ENCODE measurements at places on chromosomes 3 and 15. TPM values are rescaled to one million over a fixed set of nuclear protein-coding genes. Genes with fewer than 3 reads are reported as not detected.

Gene ISLR2
- 21.1 TPM for total RNA-seq

Gene EFL1
- total RNA-seq: 17.2 TPM

Gene CIB1
- 8.0 TPM for total RNA-seq

Gene SLC24A5
- total RNA-seq: not detected

Gene SLITRK3
- total RNA-seq: not detected

Gene CAMK2N2
- 14.8 TPM for total RNA-seq

Gene SNTN
- total RNA-seq: not detected

Gene TM6SF1
- not detected for total RNA-seq

Gene INKA1
- 4.2 TPM for total RNA-seq

Gene RFC4
- total RNA-seq: 36.3 TPM

Gene CASR
- total RNA-seq: not detected

Gene NANOGP8
- total RNA-seq: 0.86 TPM

Gene CPEB1
- 15.2 TPM for total RNA-seq

Gene TFDP2
- total RNA-seq: 91.8 TPM

Gene SHC4
- 4.4 TPM for total RNA-seq

Gene SLC12A1
- not detected for total RNA-seq

Gene TICRR
- 2.7 TPM for total RNA-seq

Gene GABRB3
- total RNA-seq: 287 TPM

Gene CHRNA7
- 19.1 TPM for total RNA-seq

Gene KY
- not detected for total RNA-seq

Gene PPM1L
- total RNA-seq: 81.4 TPM

Gene PARP15
- total RNA-seq: 0.29 TPM

Gene WDR93
- not detected for total RNA-seq

Gene CPNE9
- total RNA-seq: 54.6 TPM

Gene BCHE
- 4.0 TPM for total RNA-seq

Gene FOXB1
- not detected for total RNA-seq

Gene DNAJA4
- total RNA-seq: 2.4 TPM

Gene SIN3A
- 45.4 TPM for total RNA-seq

Gene MORC1
- not detected for total RNA-seq

Gene WDR72
- 1.1 TPM for total RNA-seq

Gene RARRES1
- 1.7 TPM for total RNA-seq

Gene CHCHD6
- total RNA-seq: 17.2 TPM

Gene CPNE4
- 2.7 TPM for total RNA-seq

Gene SOX14
- not detected for total RNA-seq

Data from glutamatergic neuron (in vitro differentiated cells).